ENCODE measurements at places on chromosomes 1 and 21. TPM values are rescaled to one million over a fixed set of nuclear protein-coding genes. Genes with fewer than 3 reads are reported as not detected.

The FMO3 gene
- not detected for polyA plus RNA-seq

The C4BPA gene
- not detected for polyA plus RNA-seq

The S100PBP gene
- polyA plus RNA-seq = 12.4 TPM

The KRTAP22-2 gene
- not detected for polyA plus RNA-seq

The FGR gene
- 0.06 TPM for polyA plus RNA-seq
